ENCODE measurements at places on chromosomes 1 and 21. TPM values are rescaled to one million over a fixed set of nuclear protein-coding genes. Genes with fewer than 3 reads are reported as not detected.

DNA sequence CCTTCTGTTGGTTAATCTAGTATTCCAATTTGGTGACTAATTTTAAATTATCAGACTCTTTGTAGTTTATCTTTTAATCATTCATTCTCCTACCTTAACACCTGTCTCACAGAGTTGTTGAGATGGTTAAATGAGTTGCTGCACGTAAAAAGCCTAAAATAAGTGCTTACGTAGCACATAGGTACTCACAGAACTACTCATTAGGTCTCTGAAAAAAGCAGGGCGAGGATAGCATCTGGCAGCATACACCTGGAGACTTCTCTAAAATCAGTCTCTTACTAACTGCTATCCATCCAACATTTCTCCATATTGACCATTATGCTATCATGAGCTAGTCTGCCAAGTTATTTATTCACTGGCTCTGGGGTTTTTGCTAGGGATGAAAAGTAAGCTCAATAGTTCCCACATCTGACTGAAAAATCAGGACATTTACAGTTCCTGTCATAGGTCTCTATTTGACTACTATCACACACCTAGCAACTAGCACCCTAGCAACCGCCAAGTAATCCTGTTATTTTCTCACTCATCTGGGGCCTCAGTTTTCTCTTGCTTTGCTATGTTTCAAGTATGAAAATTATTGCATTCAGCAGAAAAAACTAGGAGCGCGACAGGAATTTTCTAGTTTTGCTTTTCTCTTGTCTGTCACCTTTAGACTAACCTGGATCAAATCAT lies 11.2 kb downstream of the CSDE1 start:
- DNase-seq: no peak

GRCh38 chr21:31865429-31865970 lies 7.3 kb upstream of the HUNK start:
- DNase-seq: no peak

The HENMT1 gene
- 2.2 TPM for polyA plus RNA-seq

DNA sequence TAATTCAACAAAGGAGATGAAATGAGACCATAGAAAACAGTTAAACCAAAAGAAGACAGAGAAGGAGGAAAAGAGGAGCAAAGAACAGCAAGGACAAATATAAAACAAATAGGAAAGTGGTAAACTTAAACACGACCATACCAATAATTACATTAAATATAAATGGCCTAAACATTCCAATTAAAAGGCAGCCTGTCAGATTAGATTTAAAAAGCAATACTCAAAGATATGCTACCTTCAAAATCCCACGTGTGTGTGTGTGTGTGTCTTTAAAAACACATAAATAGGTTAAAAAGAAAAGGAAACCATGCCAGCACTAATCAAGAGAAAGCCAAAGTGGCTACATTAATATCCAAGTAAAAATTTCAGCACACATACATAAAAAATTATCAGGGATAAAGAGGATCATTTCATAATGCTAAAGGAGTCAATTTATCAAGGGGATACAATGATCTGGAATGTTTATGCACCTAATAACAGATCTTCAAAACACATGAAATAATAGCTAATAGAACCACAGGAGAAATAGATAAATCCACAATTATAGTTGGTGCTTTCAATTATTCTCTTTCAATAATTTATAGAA lies 355.7 kb upstream of the POU3F1 start:
- no peak for DNase-seq

The ETV3L gene
- not detected for polyA plus RNA-seq

The POGZ gene
- 39.8 TPM for polyA plus RNA-seq

DNA sequence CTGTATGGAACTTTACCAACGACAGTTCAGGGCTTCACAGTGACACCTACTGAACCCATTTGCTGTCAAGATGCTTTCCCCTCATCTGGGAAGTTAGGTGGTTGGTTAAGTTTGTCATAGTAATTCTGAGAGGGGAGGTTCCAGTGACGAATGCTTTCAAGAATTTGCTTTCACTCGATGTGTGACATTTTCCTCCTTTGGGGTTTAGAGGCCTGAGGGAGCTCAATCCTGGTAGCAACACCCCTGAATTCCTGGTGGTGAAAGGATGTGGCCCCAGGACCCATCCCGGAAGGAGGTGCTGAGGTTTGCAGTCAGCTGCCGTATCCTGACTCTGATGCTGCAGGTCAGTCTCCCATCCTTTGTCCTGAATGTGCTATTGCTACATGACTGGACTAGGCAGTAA lies 2.8 kb downstream of the PIGV start:
- DNase-seq: no peak

DNA sequence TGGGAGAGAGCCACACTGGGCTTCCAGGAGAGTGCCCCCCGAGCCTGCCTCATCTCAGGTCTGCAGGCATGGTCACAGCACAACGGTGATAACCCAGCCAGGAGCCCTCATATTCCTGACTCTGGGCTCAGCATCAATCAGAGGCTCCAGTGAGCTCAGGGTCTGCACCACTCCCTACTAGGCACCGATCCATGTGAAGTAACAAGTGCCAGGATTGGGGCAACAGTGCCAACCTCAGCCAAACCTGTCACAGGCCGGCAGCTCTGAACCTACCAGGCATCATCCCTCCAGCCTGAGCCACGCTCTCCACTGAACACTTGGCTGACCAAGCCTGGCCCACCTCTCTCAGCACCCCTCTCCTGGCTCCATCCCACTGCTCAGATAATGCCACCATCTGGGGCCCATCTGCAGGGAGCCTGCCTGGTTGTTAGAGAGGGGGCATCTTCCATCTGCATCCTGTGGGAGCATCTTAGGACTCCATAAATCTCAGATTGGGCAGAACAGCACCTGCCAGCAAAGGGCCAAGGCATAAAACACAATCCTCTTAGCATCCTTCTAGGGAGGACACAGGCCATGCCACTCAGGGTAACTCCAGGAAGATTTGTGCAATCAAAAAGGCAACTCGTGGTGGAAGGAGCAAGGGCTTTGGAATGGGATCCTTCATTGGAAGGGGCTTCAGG lies 213.7 kb upstream of the CSF3R start:
- no peak for DNase-seq

The SLAMF1 gene
- polyA plus RNA-seq: not detected

GRCh38 chr1:176719447-176719846 lies 256.5 kb downstream of the PAPPA2 start:
- no peak for DNase-seq

All from BJ (cell line).